ENCODE measurements at places on chromosomes 13 and 19. TPM values are rescaled to one million over a fixed set of nuclear protein-coding genes. Genes with fewer than 3 reads are reported as not detected.

GRCh38 chr19:42422092-42422900 is 4.9 kb downstream of the LIPE start:
- DNase-seq: no peak

GRCh38 chr19:18780631-18781030 is 10.5 kb downstream of the COMP start:
- DNase-seq: no peak

The ZNF256 gene
- total RNA-seq: 5.8 TPM

The TTYH1 gene
- not detected for total RNA-seq
